Activated effector memory CD4-positive, alpha-beta T cell treated with anti-CD3 and anti-CD28 coated beads, Interleukin-2, amount 50 U/mL, for 16 hours (primary cell): ENCODE measurements at places on chromosomes 12 and 14.

DNA sequence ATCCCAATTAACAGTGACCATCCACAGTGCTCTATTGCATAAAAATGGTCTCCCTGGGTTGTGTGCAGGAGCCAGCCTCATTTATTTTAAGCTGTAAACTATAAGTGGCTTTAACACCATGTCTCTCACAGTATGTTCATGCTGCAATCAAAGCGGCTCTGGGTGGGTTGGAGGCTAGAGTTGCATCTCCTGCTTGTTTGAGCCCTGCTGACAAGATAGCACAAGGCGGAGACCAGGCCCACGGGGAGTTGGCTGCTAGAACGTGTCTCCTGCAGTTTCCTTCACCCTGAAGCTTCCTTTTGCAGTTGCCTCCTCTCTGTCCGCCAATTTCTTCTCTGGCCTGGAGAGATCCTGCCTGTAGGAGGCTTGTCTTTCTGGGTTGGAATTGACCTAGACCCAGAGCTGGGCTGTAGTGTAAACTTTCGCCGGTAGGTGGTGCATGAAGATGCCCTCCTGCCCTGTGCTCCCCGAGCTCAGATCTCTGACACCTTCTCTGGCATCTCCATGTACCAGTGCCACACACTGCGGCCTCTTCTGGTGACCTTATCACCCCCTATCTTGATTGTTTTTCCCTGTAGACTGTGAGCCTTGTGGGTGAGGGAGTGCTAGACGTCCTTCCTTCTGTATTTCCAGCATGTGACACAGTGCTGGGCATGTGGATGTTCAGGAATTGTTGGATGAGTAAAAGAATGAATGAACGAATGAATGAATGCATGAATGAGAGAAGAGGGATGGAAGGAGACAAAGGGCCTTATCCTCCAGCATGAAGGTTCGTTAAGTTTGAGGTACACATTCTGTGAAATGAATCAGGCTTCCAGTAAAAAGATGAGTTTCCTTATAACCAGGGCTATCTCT lies 10.4 kb downstream of the OTUB2 start:
- peak; percentile 91 for DNase-seq

DNA sequence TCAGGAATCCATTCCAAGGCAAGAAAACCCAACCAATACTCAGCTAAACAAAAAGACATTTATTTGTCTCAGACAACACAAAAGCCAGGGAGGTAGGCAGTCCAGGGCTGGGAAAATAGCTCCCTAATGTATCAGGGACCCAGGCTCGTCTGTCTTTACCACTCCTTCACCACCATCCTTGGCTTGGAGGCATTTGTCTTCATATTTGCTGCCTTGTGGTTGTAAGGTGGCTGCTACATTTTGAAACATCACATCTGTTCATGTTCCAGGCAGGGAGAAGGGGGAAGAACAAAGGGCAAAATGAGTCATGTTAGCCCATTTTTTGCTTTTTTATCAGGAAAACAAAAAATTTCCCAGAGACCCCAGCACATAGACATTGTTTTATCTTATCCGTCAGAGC lies 44.8 kb upstream of the PCED1B start:
- no peak for DNase-seq

GRCh38 chr14:95218472-95219193 lies 61.3 kb upstream of the DICER1 start:
- DNase-seq = no peak

- DNase-seq = no peak
Measured at GRCh38 chr12:96186607-96187301, 7.4 kb upstream of the ELK3 start.

- DNase-seq = no peak
Measured at GRCh38 chr14:85546390-85546789, 16.4 kb downstream of the FLRT2 start.

GRCh38 chr14:67395086-67395875 lies 16.7 kb downstream of the PLEK2 start:
- DNase-seq = no peak

DNA sequence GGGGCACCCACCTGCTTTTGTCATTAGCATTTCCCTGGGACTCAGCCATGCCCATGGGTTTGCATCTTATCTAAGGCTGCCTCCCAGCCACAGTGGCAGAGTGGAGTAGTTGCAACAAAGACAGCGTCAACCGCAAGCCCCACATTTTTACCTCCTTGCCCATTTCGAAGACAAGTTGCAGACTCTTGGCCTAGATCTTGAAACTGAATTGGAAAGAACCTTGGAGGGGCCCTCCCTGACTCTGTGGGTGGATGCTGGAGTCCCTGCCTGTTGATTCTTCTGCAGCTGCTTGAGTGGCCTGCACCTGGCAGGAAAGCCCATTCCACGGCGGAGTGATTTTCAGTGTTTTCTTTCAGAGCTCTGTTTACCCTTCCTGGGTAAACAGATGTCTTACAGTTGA lies 309.0 kb downstream of the VRK1 start:
- no peak for DNase-seq

DNA sequence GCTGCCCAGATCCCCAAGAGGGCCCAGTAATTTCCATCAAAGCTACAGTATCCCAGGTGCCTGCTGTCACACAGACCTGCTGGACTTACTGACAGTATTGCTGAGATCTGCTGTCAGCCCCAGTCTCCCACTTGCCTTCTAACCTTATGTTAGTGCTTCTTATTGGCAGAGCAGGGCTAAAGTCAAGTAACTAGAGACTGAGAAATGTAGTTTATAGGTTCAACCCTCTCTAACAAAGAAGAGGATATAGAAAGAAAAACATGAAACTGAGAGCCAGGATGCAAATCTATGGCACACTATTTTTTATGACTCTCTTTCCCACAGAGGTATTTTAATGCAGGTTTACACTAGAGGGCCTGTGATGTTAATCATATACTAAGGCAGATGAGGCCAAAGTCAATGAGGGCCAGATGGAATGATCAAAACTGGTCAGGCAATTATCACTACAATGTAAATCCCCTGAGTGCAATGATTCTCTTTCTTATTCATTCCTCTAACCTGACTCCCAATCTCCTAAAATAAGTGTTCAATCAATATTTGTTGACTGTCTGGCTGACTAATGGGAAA lies 781.9 kb downstream of the VRK1 start:
- DNase-seq = no peak

DNA sequence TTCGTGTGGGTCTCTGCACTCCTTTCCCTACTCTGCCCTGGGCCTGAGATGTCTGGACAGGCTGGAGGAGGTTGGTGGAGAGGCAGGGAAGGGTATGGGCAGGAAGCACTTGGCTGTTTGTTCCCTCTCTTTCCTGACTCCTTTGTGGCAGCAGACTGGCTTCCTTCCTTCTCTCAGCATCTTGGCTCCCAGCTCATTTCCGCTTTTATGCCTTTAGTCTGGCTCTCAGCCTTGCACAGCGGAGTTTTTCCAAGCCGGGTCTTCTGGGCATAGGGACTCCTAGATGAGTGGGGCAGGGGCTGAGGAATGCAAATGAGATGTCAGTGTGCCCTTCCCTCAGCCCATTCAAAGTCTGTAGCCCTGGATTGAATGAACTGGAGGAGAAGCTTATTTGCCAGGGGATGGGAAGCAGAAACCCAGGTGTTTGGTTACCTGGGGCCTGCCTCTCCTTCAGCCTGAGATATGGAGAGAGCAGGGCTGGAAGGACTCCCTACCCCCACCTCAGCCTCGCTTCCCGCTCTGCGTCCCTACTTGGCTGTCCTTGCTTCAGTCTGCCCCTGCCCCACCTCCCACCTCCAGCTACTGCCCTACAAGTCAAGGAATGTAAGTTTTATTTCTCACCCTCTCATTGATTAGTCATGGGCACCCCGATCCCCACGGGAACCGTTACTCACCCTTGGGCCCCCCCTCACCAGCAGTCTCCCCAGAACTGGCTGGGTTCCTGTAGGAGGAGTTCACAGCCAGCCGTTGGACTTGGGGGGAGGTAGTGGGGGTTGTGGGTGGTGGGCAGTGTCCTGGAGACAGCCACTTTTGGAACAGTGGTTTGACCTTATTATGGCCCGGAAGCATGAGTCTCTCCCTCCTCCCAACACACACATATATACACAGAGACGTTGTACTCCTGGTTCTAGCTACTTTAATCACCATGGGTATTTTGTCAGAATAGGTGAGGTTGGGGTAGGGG lies 9.3 kb upstream of the ITGA5 start:
- DNase-seq = no peak
